ENCODE measurements at places on chromosomes 3 and 15. TPM values are rescaled to one million over a fixed set of nuclear protein-coding genes. Genes with fewer than 3 reads are reported as not detected.

Gene RHOA
- total RNA-seq = 471 TPM

Gene PDE8A
- 16.0 TPM for total RNA-seq

Gene LINGO1
- not detected for total RNA-seq

Gene GOLGA6C
- total RNA-seq = not detected

Gene C3orf80
- under 0.01 TPM for total RNA-seq

Gene ZNF619
- 4.8 TPM for total RNA-seq

Gene IDH3A
- 38.8 TPM for total RNA-seq

Gene MYZAP
- 1.3 TPM for total RNA-seq

Data from tracheal epithelial cell (primary cell).